ENCODE measurements at places on chromosomes 5 and 9.

- DNase-seq = no peak
Measured at GRCh38 chr5:88830567-88830966, 52.4 kb downstream of the MEF2C start.

GRCh38 chr9:111076042-111076441, 37.8 kb upstream of the LPAR1 start:
- DNase-seq = no peak

GRCh38 chr5:179913461-179913860, 5.8 kb upstream of the TBC1D9B start:
- DNase-seq = no peak

DNA sequence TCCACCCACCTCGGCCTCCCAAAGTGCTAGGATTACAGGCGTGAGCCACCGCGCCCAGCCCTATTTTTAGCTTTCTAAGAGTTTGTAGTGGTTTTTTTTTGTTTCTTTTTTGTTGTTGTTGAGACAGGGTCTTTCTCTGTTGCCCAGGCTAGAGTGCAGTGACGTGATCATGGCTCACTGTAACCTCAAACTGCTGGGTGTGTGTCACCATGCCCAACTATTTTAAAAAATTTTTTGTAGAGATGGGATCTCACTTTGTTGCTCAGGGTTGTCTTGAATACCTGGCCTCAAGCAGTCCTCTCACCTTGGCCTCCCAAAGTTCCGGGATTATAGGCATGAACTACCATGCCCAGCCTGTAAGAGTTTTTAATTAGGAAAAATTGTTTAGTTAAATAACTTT, 145.3 kb upstream of the SH3GL2 start:
- no peak for DNase-seq

GRCh38 chr5:74433896-74434829, 206.4 kb downstream of the ENC1 start:
- no peak for DNase-seq

DNA sequence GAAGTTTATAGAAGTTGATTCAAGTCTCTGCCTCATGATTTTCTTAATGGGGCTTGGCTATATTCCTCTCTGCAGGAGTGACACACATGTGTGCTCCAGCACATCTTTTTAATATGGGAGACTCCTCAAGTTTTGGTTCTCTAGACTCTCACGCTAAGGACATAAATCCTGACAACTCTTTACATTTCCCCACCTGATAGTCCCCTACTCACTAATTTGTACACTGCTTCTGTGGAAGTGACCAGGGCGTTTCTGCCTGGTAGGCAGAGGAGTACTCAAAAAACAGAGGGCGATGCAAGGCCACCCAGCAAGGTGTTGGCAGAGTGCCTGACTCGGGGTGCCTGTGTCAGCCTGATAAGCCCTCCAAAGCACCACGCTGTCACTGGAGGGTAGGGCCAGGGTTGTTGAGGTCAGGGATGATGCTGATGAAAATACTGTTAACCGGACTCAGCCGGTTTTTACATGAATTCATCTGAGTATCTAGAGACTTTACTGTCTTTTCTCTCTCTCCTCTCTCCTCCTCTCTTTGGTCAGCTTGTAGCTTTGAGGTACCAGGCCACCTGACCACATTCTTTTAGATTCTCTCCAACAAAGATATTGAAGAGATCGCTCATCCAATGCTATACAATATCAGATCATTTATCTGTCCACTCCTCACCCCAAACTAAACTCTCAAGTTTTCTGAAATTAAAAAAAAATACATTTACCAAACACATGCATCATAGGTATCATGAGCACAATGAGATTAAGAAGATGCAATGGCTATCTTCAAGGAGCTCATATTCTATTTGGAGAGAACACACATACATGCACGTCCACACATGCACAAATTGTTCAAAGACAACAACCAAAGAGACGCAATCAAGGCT, 205.2 kb downstream of the PIK3R1 start:
- DNase-seq = no peak

- DNase-seq = no peak
Measured at GRCh38 chr5:50328193-50328729, 112.8 kb downstream of the EMB start.

DNA sequence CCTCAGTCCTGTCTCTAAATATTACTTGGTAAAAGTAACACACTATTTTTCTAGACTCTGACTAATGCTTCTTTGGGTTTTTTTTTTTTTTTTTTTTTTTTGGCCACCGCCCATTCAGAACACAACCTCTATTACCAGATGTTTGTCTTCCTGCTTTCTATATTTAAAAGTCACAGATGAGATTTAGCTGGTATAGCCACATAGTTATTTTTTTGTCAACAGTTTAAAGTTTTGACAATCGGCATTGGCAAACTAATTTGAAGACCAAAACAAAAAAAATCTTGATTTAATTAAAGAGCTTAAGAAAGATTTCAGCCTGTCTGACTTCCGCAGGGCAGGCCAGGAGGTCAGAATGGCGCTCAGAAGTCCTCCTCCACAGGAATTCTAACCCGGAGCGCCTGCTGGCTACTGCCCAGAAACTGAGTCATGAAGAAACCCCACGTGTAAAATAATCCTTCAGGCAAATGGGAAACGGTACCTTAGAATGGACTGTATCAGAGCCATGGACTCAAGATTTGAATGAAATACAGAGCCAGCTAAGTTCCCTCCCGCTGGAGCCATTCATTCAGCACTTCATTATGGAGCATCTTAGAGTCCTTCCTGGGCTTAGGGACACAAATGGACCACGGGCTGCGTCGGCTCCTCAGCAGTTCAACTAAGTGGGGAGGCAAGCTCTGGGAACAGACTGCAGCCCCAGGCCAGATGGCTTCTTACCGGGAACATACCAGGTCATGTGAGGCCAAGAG, 55.6 kb downstream of the PTPDC1 start:
- DNase-seq = peak; percentile 97

GRCh38 chr9:127569886-127570401, 42.1 kb upstream of the STXBP1 start:
- DNase-seq = no peak

DNA sequence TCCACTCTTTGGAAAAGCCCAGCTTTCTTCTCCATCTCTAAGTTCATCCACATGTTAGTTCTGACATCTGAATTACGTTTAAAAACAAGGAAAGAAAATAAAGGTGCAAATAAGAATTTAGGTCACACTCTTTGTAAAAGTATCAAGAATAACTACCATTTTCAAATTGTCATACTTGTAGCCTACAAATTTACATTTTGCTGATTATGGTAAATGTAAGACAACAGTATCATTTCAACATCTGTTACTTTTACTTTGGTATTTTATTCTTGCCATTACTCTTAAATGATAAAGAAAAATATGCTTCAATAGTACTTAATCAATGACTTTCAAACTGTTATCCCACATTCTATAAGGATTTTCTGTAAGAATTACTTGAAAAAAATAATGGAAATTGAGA, 9.8 kb upstream of the PURA start:
- no peak for DNase-seq

DNA sequence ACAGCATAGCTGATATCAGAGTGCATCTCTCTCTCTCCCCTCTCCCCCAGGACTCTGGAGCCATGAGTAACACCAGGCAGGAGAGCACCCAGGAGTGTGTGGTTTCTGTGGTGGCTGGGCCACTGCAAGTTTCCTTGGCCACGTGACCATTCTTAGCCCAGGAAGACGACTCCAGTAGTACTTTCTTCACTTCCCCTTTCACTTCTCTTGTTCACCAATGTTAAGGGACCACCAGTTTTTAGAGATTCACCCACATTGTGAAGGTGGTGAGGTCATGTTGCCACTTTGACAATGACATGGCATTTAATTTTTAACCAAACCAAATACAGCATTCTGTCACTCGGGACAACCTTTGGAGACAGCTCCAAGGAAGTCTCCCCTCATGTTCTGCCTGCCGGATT, 17.9 kb upstream of the DAPK1 start:
- no peak for DNase-seq

GRCh38 chr5:32307769-32308194, 5.0 kb downstream of the MTMR12 start:
- no peak for DNase-seq

DNA sequence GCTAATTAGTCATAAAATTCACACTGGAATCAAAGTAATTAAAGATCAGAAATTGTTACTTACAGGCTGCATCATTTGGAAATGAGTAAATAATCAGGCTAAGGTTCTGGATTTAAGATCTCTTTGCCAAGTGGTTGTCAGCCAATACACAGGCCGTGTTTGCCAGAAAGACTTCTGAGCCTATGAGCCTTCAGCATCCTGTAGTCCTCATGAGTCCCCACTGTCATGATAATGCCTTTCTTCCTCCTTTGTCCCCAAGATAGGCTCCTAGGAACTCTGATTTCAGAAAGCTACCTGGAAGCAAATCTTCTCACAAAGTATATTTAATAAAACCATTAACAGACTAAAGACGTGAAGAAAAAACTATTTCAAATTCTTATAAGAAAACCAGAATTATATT, 810.5 kb downstream of the DNAH5 start:
- DNase-seq = no peak

DNA sequence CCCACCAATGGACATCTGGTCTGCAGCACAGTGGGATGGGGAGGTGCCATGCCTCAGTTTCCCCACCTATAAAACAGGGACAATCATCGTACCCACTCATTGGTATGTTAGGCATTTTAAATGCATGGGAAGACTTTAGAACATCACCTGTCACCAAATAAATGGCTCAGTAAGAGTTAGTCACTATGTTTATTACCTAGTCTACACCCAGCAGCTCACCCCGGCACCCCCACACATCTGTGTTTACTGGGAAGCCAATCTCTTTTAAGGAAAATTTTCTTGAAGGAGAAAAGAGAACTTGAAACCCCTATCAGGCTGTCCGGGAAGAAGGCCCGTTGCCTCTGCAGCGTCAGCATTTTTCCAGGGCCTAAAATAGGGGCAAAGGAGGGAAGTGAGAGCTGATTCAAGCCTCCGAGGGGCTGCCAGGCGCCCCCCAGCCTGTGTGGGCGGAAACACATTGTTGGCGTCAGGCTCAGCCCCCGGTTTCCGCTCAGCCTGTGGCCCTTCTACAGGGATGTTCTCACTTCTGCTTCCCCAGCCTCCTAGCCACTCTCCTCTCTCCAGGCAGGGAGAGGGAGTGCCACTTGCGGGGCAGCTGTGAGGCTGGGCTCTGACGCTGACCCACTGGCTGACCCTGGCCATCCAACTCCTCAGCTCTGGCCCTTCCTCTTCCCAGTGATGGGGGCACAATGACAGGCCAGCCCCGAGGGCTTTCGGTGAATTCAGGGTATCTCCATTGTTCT, 4.6 kb downstream of the CSF1R start:
- peak; percentile 24 for DNase-seq

- DNase-seq = no peak
Measured at GRCh38 chr9:130711469-130711868, 17.9 kb downstream of the EXOSC2 start.

DNA sequence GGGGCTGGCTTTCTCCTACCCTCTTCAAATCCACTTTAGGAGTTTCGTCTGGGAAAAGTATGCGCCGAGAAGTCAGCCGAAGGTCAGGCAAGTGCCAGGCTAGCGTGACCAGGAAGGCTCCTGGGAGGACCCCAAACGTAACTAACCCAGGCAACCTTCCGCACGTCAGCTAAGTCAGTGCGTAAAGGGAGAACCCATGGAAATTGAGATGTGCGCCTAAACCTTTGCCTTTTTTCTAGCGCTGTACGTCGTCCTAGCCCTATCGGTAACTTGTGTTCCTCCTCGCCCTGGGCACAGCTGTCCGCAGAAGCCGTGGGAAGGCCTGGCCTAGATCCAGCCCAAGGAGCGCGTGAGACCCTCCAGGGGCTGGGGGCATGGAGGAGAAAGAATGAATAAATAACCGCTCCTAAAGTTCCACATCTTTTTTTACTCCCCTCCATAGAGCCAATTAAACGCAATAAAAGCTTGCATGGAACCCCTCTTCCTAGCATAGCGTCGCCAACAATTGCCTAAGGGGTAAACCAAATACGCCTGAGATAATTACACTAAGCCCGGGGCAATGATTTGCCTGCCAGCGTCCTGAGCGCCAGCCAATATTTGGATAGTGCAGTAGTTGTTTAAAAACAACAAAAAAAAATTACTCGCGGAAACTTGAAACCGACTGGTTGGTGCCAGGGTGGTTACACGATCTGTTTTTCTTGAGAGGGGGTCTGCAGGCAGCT, 4.0 kb upstream of the FOXB2 start:
- DNase-seq = no peak

GRCh38 chr9:127351182-127352166, 45.5 kb upstream of the SLC2A8 start:
- no peak for DNase-seq

DNA sequence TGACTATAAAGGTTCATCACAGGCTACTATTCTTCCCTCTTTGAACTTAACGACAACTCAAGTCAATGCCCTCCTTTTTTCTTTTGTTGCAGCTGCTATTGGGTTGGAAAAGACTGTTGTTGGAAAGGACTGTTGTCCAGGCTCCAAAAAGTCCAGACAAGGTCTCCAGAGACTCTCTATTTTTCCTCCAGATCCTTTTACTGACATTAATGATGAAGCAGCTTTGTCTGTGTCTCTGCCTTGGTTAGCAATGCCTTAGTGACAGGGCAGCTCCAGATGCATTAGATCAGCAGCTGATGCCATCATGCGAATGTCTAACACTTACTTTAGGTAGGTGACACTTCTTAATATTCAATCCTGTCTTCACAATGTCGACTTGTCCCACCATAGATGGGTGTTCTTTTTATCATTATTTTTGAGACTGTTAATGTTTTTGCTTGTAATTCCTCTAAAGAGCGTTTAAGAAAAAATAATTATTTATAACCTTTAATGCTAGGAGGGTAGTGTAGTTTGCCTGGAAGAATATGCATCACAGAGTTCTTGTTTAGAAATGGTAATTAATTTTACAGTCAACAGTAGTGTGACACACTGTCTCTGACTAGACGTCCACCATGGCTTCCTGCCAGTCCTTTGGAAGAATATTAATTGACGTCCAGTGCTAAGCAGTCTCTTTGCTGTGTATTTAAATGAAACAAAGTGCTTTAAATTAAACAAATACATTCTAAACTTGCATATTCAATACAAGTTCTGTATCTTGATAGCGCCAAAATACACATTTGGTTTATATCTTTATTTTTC, 492.2 kb downstream of the NR2F1-AS1 start:
- DNase-seq = no peak

DNA sequence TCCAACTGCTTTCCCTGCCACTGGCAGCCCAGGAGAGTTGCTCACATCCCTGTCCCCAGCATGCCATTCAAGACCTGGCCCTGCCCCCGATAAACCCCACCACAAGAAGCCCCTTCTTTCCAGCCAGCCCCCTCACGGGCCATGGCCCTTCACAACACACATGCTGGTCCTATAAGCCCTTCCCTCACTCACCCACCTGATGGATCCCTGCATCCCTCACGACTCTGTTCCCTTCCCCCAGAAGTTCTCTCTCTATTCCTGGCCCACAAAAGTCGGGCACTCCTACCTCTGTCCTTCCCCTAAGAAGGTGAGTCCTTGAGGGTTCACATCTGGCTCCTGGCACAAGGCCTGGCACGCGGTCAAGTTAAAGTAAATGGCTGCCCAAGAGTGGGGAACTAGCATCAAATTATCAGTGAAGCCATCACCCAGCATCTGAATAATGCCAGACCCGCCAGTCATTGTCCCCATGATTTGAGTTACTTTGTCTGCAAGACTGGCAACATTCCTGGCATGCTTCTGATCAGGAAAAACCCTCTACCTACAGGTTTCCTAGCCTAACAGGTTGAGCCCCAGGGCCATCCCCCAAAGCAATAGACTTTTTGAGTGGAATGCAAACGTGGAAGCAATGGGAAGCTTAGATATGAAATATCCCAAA, 65.9 kb downstream of the CRB2 start:
- no peak for DNase-seq

- no peak for DNase-seq
Measured at GRCh38 chr5:45521067-45521466, 175.1 kb downstream of the HCN1 start.

All from HFF-Myc (cell line).